ENCODE measurements at places on chromosomes 1 and 21.

- DNase-seq: no peak
Observed at GRCh38 chr1:44154049-44154448, 12.6 kb upstream of the KLF18 start.

DNA sequence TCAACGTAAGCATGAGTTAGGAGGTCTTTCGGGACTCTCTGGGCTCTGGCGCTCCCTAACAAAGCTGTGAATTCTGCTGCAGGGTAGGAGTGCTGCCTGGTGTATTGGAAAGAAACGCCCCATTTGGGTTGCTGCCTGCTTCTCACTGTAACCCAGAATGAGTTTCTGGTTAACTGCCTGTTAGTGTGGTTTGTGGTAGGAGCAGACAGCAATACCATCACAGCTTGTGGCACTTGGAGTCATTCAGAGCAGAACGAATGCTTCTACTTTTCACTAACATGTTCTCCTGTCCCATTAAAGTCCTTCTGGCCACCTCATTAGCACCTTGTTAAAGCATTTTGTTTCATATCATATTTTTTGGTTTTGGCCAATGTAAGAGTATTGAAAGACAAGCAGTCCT lies 18.1 kb downstream of the MAP3K7CL start:
- no peak for DNase-seq

- DNase-seq: no peak
Observed at GRCh38 chr1:200654660-200655059, 15.0 kb downstream of the DDX59 start.

- DNase-seq: no peak
Observed at GRCh38 chr1:8086055-8086454, 59.9 kb upstream of the ERRFI1 start.

- DNase-seq: no peak
Observed at GRCh38 chr21:36700971-36701755, 2.2 kb downstream of the SIM2 start.

DNA sequence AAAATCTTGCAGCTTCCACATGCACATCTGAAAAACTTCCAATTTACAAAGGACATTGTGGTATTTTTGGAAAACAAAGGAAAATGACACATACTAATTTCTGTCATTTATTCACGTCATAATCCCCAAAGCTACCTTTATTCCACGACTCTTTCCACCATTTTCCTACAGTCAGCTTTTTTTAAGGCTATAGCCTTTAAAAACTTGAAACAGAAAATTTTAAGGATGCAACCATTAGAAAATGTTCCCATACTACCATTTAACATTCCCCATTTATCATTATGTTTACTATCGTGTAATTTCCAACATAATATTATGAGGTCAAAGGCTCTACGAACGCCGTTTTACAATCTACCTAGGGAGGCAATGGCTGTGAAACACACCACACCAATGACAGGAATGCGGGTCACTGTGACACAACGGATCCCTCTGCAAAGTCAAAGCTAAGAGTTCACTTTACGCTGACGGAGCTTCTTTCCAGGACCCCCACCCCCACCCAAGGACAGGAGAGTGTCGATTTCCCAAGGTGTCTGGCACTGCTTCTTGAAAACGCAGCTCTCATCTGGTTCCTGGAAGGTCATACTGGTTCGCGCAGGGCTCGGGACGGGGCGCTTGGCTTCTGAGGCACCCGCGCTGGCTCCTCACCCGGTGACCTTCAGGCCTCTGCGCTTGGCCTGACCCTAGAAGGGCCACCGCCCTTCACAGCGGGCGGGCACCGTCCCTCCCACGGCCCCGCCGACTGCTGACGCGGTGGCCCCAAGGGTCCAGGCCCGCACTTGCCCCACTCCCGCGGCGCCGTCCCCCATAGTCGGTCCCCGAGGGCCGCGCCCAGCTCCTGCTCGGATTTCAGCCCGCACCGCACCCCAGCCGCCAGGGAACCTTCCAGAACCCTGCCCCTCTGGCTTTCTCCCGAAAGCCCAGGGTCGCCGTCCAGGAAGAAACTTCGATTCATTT lies 50.5 kb upstream of the ATF3 start:
- DNase-seq: peak; percentile 14

DNA sequence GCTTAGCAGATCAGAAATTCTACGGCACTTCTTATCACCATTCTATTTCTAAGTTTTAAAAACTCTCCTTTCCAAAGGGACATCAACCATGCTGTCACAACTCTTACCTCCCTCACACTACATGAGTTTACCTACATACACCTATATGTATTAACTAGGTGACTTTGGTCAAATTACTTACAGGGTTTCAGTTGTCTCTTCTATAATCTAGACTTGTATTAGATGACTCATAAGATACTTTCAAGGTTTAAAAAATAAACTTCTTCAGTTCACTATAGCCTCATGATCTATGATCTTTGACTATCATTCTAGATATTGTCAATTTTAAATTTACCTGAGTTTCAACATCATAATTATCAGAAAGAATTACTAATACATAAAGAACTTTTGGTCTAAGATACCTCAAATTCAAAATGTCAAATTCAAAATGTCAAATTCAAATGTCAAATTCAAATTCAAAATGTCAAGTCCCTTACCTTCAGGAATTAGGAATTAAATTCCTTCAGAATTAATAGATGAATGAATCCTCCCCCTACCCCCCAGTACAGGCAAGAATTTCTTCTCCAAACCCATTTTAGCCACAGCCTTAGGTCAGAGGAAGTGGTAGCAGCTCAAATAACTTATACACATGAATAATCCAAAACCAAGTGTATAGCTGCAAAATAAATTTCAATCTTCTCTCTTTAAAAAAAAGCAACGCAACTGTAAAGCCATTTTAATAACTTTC lies 31.1 kb downstream of the OTUD7B start:
- no peak for DNase-seq

- DNase-seq: no peak
Observed at GRCh38 chr21:39669485-39669884, 56.7 kb downstream of the B3GALT5 start.

DNA sequence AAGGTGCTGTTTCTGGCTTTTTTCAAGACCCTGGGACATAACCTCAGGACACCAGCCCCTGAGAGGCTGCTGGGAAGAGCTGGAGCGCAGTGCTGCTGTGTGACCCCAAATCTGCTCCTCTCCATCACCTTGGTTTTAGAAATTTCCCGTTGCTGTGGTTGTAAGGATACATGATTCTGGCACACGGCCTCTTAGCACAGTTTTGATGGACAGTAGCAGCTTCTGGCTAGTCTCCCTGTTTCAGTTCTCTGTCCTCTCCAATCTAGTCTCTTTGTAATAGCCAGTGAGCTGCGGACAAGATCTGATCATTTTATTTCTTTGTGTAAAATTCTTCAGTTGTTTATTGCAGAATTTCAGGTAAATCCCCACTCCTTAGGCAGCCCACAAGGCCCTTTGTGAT lies 3.1 kb downstream of the CLIC6 start:
- no peak for DNase-seq

DNA sequence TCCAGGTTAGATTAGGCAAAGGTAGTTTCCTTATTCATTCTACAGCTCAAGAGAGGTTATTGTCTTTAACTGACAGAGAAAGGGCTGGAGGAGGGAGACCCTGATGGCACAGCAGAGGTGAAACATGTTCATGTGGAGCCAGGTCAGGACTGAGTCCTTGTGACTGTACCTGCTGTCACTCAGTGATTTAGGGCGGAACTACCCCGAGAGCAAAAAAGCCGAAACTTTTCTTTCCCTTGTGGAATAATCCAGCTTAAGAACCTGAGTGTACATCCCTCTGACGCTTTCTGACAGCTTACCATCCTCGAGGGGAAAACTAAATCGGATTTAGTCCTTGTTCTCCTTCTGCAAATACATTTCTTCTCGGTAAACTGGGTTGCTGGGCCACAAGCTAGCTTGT lies 273.2 kb downstream of the BACH1 start:
- DNase-seq: no peak

GRCh38 chr1:36157973-36158826 lies 2.2 kb downstream of the MAP7D1 start:
- DNase-seq: no peak
